DMS153 (cell line): ENCODE measurements at places on chromosomes 5 and 9.
A peak's percentile ranks its signal among the peaks of the same experiment; 100 is the strongest.

- no peak for DNase-seq
Measured at GRCh38 chr5:149939546-149939945, 5.0 kb downstream of the PDE6A start.

DNA sequence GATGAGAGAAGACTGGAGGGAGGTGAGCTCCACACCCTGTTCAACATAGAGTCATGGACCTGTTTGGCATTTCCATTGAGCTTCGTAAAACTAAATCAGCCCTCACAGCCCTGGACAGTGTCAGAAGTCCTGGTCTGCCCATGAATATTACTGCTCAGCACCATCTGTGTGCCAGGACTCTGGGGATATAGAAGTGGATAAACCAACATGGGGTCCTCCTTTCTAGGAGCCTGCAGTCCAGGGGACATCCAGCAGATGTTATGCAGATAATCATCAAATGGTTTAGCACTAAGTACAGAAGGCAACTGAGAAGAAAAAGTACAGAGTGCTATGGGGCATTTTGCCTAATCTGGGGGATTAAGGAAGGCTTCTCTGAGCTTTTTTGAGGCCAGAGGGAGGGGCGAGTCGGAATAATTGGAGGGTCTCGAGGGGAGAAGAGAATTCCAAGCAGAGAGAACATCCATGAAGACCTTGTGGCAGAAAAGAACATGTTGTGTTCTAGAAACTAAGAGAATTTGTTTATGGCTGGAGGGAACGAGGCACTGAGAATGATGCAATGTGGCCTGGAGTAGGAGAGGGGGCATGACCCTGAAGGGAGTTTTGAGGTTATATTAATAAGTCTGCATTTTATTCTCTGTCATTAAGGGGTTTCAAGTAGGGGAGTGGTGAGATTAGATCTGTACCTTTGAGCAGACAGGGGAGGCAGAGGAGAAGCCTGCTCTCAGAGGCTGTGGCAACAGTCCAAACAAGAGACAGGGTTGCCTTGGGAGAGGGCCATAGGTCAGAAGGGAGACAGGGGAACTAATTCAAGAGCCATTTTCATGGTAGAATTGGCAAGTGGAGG is 63.5 kb upstream of the SLC2A8 start:
- DNase-seq: no peak

DNA sequence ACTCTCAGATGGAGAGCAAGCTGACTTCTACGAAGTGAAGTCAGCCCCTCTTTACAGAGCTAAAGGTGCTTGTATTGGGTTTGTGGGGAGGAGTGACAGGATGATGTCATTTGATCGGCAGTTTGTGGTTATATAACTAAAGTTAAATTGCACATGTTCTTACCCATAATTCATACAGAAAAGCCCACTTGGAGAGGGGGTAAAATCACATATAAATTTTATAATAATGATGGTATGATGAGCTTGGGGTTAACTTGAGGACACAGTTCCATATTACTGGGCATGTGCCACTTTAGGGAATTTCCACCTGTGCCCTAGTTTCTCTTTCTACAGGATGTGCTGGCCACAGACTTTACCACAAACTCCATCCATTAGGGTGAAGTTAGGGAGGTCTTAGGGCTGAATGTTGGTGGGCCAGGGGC is 1178.6 kb upstream of the CDH9 start:
- no peak for DNase-seq

- DNase-seq: no peak
Measured at GRCh38 chr5:17219992-17220391, 2.6 kb downstream of the BASP1 start.

DNA sequence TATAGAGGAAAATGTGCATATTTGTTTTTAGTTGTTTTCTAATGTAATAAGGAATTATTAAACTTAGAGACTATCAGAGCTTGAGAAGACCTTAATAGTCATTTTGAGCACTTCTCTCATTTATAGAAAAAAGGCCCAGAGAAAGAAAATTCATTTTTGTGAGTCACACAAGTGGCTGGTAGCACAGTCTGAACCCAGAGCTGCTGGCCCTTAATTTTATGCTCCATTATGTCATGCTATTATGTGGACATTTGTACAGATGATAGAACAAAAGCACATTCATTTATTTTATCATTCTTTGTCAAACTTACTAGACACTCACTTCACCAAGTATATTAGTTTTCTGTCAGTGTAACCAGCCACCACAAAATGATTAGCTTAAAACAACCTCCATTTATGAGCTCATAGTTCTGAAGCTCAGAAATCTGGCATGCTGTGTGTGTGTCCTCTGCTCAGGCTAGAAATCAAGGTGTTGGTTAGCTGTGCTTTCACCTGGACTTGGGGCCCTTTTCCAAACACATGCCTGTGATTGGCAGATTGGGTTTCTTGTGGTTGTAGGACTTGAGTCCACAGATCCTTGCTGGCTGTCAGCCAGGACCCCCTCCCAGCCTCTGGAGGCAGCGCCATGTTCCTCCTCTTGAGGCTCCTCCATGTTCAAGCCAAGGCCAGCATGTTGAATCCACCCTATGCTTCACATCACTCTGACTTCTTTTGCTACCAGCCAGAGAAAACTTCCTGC is 188.9 kb downstream of the ARHGAP26 start:
- no peak for DNase-seq

DNA sequence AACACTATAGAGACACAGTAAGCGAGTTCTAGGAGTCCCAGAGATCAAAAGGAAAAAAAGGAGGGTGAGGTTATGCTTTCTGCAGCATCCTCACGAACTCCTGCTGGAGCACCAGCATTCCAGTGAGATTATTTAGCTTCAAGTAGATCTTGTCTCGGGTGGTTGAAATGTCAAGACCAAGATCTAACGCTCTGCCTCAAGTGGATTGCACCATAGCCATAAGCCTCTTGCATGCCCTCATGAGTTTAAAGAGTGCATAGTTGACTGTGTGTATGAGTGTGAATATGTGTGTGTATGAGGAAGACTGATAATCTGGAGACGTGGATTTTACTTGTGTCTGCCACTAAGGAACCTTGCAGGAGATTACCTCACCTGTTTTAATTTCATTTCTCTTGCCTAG is 335.3 kb upstream of the ADAMTSL1 start:
- DNase-seq: no peak

GRCh38 chr9:71729816-71730526 is 38.3 kb downstream of the CEMIP2 start:
- DNase-seq: peak; percentile 4

DNA sequence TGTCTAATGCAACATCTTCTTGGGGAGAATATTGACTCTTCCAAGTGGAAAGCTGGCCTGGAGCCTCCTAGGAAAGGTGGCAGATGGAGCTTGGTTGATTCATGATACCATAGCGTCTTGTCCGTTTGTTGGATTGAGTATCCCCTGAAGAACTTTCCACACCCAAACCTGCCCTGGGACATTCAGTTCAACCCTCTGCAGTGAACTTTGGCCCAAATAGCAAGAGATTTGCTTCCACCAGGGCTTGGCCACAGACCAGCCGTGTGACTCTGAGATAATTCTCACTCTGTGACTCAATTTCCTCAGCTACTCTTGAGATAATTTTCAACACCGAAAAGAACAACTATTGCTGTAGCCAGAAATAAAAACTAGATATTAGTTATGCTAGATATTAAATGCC is 108.0 kb upstream of the RAD23B start:
- no peak for DNase-seq

DNA sequence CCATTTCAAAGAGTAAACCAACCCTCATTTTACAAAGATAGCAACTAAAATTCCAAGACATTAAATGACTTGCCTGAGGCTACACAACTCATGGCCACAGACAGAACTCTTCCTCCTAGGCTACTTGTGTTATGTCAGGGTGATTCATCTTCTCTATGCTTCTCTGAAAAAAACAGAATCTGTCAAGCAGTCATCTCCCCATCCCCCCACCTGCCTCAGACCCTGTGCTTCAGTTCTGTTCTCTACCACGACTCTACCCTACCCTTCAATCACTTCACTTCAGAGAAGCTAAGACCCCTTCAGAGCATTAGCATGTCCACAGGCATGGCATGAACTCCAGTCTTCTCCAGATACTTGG is 277.7 kb upstream of the PTGER4 start:
- no peak for DNase-seq

GRCh38 chr9:135035781-135036760 is 51.4 kb upstream of the OLFM1 start:
- DNase-seq: no peak

DNA sequence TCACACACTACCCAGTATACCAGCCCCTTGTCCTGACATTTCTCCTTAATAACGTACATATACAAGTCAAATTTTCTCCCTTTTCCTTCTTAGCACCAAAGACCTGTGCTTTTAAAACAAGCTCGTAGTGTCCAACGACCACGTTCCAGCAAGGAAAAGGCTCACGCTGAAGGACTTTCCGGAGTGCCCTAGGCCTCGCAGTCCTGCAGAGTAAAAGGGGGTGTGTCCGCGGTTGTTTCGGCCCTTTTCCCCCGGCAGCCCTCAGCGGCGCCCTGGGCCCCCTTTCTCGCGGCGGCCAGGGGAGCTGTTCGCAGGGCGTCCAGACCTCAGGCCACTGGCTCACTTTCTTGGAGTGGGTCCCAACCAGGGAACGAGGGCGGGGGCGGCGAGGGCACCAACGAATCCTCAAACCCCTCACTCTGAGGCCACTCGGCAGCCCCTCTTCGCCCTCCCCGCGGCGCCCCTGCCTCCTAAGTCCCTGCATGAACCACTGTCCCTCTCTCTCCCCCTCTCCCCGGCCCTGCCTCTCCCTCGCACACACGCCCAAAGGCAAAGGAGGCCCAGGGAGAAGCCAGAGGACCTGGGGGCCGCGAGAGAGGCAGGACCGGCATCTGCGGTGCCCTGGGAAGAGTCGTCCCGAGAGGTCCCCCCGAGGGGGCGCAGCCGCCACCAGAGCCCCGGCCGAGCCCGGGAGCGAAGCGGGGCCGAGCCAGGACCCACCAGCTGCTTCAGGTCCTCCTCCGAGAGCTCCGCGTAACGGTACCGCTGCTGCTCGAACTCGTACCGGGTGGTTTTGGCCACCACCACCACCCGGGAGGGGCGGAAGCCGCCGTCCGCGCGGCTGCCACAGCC is 720 bp downstream of the NADK2 start:
- peak; percentile 32 for DNase-seq

DNA sequence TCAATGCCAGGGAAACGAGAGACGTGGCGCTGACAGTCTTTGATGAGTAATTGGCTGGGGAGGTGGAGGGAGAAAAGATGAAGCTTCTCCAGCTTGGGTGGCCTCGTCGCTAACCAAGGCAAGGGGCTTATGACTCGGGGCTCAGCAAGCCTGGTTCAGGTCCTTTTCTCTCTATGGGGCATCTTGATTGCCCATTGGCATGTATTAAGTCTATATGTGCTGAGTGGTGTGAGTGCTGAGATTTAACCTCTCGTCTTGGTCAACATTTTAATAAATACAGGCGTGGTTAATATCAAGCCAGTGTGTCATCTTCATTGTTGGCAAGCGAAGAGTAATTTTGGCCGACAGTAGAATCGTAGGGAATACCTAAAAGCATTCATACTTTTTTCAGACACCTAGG is 85.9 kb downstream of the RAI14 start:
- no peak for DNase-seq

- DNase-seq: no peak
Measured at GRCh38 chr9:120852240-120853010, 9.7 kb upstream of the PSMD5 start.
